ENCODE measurements at places on chromosomes 13 and 19. TPM values are rescaled to one million over a fixed set of nuclear protein-coding genes. Genes with fewer than 3 reads are reported as not detected.

Gene HS6ST3
- 3.1 TPM for total RNA-seq

Gene ACP7
- not detected for total RNA-seq

Gene ELSPBP1
- not detected for total RNA-seq

- no peak for DNase-seq
Observed at GRCh38 chr13:97108530-97108900, 113.6 kb upstream of the MBNL2 start.

GRCh38 chr19:2574478-2574931 is 98.6 kb downstream of the GADD45B start:
- DNase-seq = no peak

Data from right atrium auricular region (tissue), 2 donors.